RWPE2 (cell line): ENCODE measurements at places on chromosomes 11 and 22.

DNA sequence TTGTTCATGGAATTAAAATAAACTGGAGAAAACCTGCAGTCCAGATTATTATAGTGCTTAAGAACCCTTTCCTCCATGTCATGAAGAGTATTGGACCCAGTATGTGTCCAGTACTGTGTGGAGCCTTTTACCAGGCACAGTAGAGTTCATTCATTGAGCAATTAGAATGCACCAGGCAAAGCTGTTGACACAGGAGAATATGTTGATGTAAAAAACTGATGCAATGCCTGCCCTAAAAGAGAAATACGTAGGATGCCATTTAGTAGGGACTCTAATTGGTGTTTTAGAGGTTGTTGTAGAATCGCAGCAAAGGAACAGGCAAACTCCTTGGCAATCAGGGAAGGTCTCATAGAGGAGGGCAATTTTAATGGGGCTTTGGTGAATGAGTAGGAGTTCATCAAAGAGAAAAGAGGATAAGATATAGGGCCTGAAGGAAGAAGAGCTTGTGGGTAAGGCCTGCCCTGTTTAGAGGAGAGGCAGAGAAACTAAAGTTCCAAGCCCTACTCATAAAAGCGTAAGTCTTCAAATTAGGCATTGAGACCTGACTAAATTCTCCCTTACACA is 126.4 kb downstream of the SEZ6L start:
- DNase-seq = no peak

DNA sequence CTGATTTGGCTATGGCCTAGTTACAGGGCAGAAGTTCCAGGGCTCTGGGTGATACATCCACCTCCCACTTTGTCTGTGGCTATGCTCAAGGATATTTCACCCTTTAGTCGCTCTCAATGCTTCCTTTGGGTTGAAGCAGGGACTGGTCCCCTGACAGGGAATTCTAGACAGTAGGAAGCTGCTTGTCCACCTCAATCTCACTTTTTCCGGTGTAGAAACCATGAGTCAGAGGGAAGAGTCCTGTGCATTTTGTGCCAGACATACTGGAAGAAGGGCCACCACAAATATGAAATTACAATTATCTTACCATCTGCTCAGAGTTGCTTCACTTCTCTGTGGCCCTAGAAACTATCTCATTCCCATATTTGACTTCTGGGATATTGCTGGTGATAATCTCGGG is 413.7 kb upstream of the FAT3 start:
- DNase-seq = no peak

DNA sequence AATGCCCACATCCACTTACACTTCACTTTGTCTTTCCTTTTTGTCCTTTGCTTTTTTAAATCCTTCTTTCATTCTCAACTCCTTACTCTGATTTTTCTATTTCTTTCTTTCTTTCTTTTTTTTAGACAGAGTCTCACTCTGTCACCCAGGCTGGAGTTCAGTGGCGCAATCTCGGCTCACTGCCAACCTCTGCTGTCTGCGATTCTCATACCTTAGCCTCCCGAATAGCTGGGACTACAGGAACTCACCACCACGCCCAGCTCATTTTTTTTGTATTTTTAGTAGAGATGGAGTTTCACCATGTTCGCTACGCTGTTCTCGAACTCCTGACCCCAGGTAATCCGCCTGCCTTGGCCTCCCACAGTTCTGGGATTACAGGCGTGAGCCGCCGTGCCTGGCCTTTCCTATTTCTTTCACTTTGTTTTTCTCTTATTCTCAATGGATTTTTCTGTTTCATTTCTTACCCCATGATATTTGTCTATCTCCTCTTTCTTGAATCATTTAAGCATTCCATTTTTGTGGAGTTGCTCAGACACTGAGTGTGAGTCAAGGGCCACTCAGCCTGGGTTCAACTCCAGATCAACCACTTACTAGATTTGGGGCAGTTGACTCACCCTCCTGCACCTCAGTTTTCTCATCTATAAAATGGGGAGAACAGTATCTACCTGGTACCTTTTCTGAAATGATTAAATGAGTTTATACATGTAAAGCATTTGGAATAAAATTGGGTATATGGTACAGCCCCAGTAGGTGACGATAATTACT is 7.6 kb downstream of the KCNJ5 start:
- no peak for DNase-seq

DNA sequence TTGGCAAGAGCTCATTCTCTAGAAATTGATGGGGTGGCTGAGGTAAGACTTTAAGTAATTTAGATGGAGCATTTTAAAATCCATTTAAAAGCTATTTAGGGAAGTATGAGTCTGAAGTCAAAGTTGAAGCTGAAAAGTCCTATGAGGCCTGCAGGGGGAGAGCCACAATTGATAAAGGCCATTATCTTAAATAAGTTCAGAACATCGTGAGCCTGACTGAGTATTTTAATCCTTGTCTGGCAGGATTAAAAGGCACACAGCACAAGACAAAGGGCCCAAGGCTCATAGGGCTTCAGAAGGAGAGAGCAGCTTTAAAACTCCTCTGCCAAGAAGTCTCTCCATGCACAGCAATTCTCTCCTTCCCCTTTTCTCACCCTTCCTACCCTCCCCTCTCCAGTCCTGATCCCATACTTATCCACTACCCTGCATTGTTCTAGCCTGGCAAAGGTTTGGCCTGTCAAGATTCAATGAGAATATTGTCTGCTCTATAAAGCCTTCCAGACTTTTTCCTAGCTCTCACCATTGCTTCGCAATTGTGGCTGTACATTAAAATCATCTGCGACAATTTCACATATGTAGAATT is 1312.9 kb downstream of the FAM181B start:
- DNase-seq = no peak

GRCh38 chr11:116199182-116199581 is 573.6 kb downstream of the BUD13 start:
- DNase-seq = no peak
